ENCODE measurements at places on chromosomes 2 and 18. TPM values are rescaled to one million over a fixed set of nuclear protein-coding genes. Genes with fewer than 3 reads are reported as not detected.

IL1R2 gene
- 0.15 TPM for total RNA-seq

CAPN10 gene
- 38.6 TPM for total RNA-seq

IL36RN gene
- total RNA-seq, result not detected

MAP2 gene
- 44.9 TPM for total RNA-seq

GRCh38 chr2:16162491-16163040, 222.2 kb downstream of the MYCN start:
- no peaks in the 10 kb centered on the region for H3K27me3 ChIP-seq
- no peak overlapping the region for H3K4me3 ChIP-seq
- no peak for DNase-seq
- H3K4me1 ChIP-seq, result no peaks in the 10 kb centered on the region
- no peaks in the 10 kb centered on the region for H3K36me3 ChIP-seq

GRCh38 chr2:28336264-28336980, 56.2 kb upstream of the FOSL2 start:
- no peak for DNase-seq
- H3K4me3 ChIP-seq, result no peak overlapping the region
- no peak overlapping the region for H3K27ac ChIP-seq

DNA sequence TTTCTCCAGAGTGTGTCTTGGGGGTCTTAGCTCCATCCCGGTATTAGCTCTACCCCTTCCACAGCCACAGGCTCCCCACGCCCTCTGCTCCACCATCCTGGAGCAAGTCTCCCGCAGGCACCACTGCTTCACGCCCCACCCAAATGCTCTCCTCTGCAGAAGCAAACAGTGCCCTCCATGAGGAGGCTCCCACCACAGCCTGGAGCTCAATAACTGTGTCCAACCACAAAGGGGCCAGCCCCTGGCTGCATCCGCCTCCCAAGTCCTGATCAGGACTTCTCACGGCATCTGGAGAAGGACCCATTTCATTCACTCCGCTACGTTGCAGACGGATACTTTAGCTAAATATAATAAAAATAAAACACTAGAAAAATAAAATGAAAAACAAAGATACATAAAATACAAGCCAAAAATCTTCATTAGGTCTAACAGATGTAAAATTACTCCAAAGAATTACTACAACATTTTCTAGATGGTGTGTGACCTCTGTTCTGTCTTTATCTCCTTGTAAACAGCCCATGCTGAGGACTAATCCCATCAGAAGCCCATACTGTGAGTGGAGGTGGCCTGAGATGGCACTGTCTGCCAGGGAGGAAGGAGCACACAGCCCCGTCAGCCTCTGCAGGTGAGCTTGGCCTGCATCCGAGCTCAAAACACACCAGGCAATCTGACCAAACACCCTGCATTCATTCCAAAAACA, 210.8 kb upstream of the RAB6C start:
- H3K27me3 ChIP-seq, result peaks cover 2% of the 10 kb centered on the region
- no peak overlapping the region for H3K4me3 ChIP-seq
- no peaks in the 10 kb centered on the region for H3K4me1 ChIP-seq
- no peak overlapping the region for H3K27ac ChIP-seq

GRCh38 chr18:37657493-37657892, 91.9 kb upstream of the CELF4 start:
- no peak overlapping the region for H3K27ac ChIP-seq
- no peak for DNase-seq
- no peak overlapping the region for H3K4me3 ChIP-seq
- H3K4me1 ChIP-seq, result no peaks in the 10 kb centered on the region
- H3K27me3 ChIP-seq, result no peaks in the 10 kb centered on the region
- H3K36me3 ChIP-seq, result no peaks in the 10 kb centered on the region

- H3K4me1 ChIP-seq, result peaks cover 6% of the 10 kb centered on the region
- no peak overlapping the region for H3K27ac ChIP-seq
- DNase-seq, result no peak
- peak overlapping the region; percentile 53 for H3K4me3 ChIP-seq
These were observed 331 bp downstream of the SERPINE2 start for GRCh38 chr2:224038830-224039079.

DNA sequence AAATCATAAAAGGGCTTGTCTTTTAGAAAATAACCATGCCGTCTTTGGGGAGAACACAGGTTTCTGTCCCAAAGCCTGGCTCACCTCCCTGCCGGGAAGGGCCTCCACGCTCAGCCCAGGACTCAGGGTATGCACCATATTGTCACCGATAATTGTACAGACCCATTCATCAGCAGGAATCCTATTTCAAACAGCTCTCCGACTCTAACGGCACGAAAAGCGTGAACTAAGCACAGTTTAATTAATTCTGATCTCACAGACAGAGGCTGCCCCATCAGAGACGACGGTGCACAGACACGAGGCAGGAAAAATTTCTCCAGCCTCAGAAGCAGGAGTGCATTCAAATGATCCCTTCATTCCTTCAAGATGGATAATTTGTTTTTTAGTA, 276.2 kb downstream of the MYCN start:
- H3K27ac ChIP-seq, result no peak overlapping the region
- H3K4me3 ChIP-seq, result no peak overlapping the region
- no peaks in the 10 kb centered on the region for H3K36me3 ChIP-seq

GRCh38 chr2:94997981-94998930, 27.3 kb upstream of the MAL start:
- H3K27me3 ChIP-seq, result no peaks in the 10 kb centered on the region
- no peaks in the 10 kb centered on the region for H3K4me1 ChIP-seq
- no peaks in the 10 kb centered on the region for H3K36me3 ChIP-seq
- no peak overlapping the region for H3K4me3 ChIP-seq
